ENCODE measurements at places on chromosomes 3 and 15.

- H3K4me3 ChIP-seq: no peak overlapping the region
- DNase-seq: no peak
- H3K36me3 ChIP-seq: no peaks in the 10 kb centered on the region
- H3K27me3 ChIP-seq: no peaks in the 10 kb centered on the region
- H3K27ac ChIP-seq: no peak overlapping the region
- no peaks in the 10 kb centered on the region for H3K4me1 ChIP-seq
Observed at GRCh38 chr3:174325834-174326700, 533.1 kb upstream of the NAALADL2 start.

- DNase-seq: no peak
- H3K4me3 ChIP-seq: no peak overlapping the region
- H3K27me3 ChIP-seq: no peaks in the 10 kb centered on the region
- H3K27ac ChIP-seq: no peak overlapping the region
- no peaks in the 10 kb centered on the region for H3K4me1 ChIP-seq
Observed at GRCh38 chr3:73073091-73073707, 11.7 kb downstream of the EBLN2 start.

- DNase-seq: no peak
- no peak overlapping the region for H3K27ac ChIP-seq
- no peak overlapping the region for H3K4me3 ChIP-seq
- H3K27me3 ChIP-seq: no peaks in the 10 kb centered on the region
Observed at GRCh38 chr3:112681822-112682325, 40.9 kb upstream of the CCDC80 start.

DNA sequence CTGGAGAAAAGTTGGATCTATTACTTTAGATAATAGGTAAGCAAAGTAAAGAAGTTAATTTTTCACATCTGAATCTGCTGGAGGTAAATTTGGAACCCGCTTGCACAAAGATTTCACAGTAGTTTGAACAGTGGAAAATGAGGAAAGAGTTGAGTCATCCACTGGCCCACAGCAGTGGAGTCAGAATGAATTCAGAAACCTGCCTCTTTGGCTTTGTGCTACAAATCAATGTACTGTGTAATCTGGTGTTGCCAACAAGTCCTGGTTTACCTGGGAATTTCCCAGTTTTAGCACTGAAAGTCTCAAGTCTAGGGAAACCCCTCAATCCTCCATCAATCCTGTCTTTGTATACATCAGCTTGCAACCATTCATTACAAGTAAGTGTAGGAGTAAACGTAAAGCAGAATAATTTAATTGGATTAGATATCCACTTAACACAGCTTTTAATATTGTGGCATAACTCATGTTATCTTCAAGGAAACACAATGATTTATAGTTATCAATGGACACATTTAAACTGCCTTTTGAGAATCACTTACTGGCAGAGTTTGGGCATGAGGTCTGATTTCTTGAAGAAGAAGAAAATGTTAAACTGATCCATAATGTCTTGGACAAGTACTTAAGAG is 100.6 kb downstream of the DCLK3 start:
- H3K36me3 ChIP-seq: no peaks in the 10 kb centered on the region
- no peak for DNase-seq
- H3K4me3 ChIP-seq: no peak overlapping the region
- H3K27me3 ChIP-seq: no peaks in the 10 kb centered on the region

DNA sequence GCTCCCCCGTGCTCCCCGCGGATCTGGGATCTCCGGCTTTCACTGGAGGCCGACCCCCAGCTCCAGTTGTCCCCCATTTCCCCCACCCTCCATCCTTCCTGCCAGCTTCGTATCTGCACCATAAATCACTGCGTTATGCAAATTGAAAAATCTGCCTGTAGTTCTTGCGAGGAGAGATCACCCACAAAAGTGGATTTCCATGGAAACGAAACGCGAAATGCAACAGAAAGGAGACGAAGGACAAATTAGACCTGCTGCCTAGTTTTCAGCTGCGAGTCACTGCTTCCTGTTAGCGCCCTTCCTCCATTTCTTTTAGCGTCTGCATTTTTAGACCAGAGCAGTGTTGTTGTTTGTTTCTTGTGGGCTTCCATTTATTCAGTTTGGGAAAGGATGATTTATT is 127.1 kb upstream of the ATP10A start:
- no peaks in the 10 kb centered on the region for H3K4me1 ChIP-seq
- no peak overlapping the region for H3K4me3 ChIP-seq
- no peak overlapping the region for H3K27ac ChIP-seq
- H3K27me3 ChIP-seq: no peaks in the 10 kb centered on the region

DNA sequence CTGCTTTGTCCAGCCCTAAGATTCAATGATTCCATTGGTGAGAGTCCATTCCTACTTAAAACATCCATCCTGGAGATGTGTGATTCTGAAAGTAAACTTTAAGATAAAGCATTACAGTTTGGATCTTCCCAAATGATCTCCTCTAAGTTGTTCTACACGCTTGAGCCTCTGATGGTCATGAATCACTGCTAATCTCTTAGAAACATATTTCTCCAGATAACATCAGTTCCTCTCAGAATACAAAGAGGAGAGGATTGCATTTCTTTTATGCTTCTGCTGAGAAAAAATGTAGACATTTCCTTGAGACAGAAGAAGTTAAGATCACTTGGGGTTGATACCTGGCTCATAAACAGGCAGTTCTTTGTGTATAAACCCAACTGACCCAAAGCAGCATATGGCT is 281.2 kb upstream of the DPH6 start:
- no peaks in the 10 kb centered on the region for H3K36me3 ChIP-seq
- H3K27me3 ChIP-seq: no peaks in the 10 kb centered on the region
- H3K27ac ChIP-seq: no peak overlapping the region
- no peak for DNase-seq

All from ascending aorta (tissue), 2 donors.